ENCODE measurements at places on chromosomes 3 and 15.

GRCh38 chr15:70400766-70401541 lies 303.2 kb upstream of the TLE3 start:
- no peak for DNase-seq

GRCh38 chr3:129603561-129603942 lies 2.9 kb downstream of the PLXND1 start:
- DNase-seq, result no peak

GRCh38 chr3:169403855-169404519 lies 259.5 kb downstream of the MECOM start:
- DNase-seq, result no peak

- DNase-seq, result no peak
Measured at GRCh38 chr3:176978441-176978840, 218.8 kb downstream of the TBL1XR1 start.

- no peak for DNase-seq
Measured at GRCh38 chr3:122508135-122508914, 6.4 kb downstream of the KPNA1 start.

- no peak for DNase-seq
Measured at GRCh38 chr3:53040351-53040820, 5.5 kb downstream of the SFMBT1 start.

DNA sequence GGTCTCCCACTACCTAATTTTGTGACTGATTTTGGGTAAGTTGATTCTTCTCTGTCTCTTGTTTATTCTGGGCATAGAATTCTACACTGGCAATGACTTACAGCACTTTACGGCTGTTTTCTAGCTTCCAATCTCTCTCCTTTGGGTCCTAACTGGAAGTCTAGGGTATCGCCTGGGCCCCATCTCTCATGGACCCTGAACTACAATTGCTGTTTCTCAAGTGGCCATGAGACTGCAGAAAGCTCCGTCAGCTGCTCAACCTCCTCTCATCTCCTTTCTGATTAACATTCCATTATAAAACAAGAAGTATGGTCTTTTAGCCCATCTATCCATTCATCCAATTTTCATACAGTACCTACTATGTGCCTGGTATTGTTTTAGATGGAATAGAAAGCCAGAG lies 4.4 kb upstream of the PXYLP1 start:
- DNase-seq, result no peak

- DNase-seq, result no peak
Measured at GRCh38 chr3:158747417-158747816, 15.2 kb upstream of the RARRES1 start.
